ENCODE measurements at places on chromosomes 6 and 20. TPM values are rescaled to one million over a fixed set of nuclear protein-coding genes. Genes with fewer than 3 reads are reported as not detected.

GRCh38 chr6:46014046-46014445 lies 1.6 kb downstream of the CLIC5 start:
- no peak overlapping the region for H3K27ac ChIP-seq
- H3K36me3 ChIP-seq, result no peaks in the 10 kb centered on the region
- H3K4me3 ChIP-seq, result peak overlapping the region; percentile 46
- DNase-seq, result no peak
- H3K27me3 ChIP-seq, result no peaks in the 10 kb centered on the region

GRCh38 chr20:41657655-41658054 lies 39.5 kb upstream of the CHD6 start:
- DNase-seq, result no peak
- H3K36me3 ChIP-seq, result no peaks in the 10 kb centered on the region
- H3K4me1 ChIP-seq, result no peaks in the 10 kb centered on the region
- H3K27ac ChIP-seq, result no peak overlapping the region
- H3K4me3 ChIP-seq, result no peak overlapping the region
- no peaks in the 10 kb centered on the region for H3K27me3 ChIP-seq

DNA sequence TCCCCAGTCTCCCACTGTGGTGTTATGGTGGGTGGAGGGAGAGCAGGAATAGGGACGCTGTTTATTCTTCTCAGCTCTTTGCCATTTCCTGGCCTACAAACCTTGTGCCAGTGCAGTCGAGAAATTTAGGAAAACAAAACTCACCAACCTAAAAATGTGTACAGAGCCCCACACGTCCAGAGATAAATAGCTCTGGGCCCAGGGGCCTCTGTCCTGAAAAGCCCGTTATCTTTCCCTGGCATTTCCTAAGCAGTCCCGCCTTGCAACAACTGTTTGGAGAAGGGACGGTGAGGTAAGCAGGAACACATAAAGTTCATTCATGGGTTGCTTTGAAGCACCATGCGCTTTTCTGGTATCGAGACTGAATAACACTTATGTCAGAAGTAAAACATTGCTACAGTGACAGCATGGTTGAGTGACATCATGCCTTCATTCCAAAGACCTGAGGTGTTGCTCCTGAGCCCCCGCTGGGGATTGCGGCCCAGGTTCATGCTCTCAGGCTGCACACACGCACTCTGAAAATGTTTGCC lies 80.1 kb upstream of the NXT1 start:
- peak overlapping the region; percentile 55 for H3K27ac ChIP-seq
- H3K4me3 ChIP-seq, result no peak overlapping the region
- DNase-seq, result no peak
- no peaks in the 10 kb centered on the region for H3K36me3 ChIP-seq
- H3K27me3 ChIP-seq, result no peaks in the 10 kb centered on the region
- H3K4me1 ChIP-seq, result no peaks in the 10 kb centered on the region

DNA sequence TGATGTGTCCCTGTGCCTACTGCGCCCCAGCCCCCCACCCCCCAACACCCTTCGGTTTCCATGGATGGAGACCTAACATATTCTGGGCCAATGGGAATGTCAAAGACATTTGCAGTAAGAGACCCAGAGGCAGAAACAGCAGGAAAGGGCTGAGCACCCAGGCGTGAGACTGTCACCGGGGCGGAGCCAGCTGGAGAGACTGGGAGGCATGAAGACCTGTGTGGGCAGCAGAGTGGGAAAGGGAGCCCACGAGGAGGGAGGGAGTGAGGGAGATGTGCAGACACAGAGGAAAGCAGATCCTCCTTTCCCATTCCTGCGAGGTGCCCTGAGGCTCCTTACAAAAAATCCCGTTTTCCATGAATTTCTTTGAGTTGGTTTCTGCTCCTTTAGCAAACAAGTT lies 150.2 kb downstream of the FOXC1 start:
- DNase-seq, result no peak
- H3K27me3 ChIP-seq, result no peaks in the 10 kb centered on the region
- no peak overlapping the region for H3K27ac ChIP-seq
- H3K36me3 ChIP-seq, result no peaks in the 10 kb centered on the region
- no peak overlapping the region for H3K4me3 ChIP-seq

GRCh38 chr6:148068437-148069061 lies 274.1 kb upstream of the SASH1 start:
- no peak overlapping the region for H3K27ac ChIP-seq
- H3K4me1 ChIP-seq, result no peaks in the 10 kb centered on the region
- H3K27me3 ChIP-seq, result no peaks in the 10 kb centered on the region
- H3K36me3 ChIP-seq, result no peaks in the 10 kb centered on the region
- no peak overlapping the region for H3K4me3 ChIP-seq
- DNase-seq, result no peak

- H3K27me3 ChIP-seq, result no peaks in the 10 kb centered on the region
- H3K27ac ChIP-seq, result no peak overlapping the region
- no peak overlapping the region for H3K4me3 ChIP-seq
- H3K36me3 ChIP-seq, result no peaks in the 10 kb centered on the region
Measured at GRCh38 chr6:124869416-124869815, 92.8 kb upstream of the RNF217 start.

PSMG4 gene
- total RNA-seq, result 25.0 TPM
